ENCODE measurements at places on chromosomes 12 and 14. TPM values are rescaled to one million over a fixed set of nuclear protein-coding genes. Genes with fewer than 3 reads are reported as not detected.

DNA sequence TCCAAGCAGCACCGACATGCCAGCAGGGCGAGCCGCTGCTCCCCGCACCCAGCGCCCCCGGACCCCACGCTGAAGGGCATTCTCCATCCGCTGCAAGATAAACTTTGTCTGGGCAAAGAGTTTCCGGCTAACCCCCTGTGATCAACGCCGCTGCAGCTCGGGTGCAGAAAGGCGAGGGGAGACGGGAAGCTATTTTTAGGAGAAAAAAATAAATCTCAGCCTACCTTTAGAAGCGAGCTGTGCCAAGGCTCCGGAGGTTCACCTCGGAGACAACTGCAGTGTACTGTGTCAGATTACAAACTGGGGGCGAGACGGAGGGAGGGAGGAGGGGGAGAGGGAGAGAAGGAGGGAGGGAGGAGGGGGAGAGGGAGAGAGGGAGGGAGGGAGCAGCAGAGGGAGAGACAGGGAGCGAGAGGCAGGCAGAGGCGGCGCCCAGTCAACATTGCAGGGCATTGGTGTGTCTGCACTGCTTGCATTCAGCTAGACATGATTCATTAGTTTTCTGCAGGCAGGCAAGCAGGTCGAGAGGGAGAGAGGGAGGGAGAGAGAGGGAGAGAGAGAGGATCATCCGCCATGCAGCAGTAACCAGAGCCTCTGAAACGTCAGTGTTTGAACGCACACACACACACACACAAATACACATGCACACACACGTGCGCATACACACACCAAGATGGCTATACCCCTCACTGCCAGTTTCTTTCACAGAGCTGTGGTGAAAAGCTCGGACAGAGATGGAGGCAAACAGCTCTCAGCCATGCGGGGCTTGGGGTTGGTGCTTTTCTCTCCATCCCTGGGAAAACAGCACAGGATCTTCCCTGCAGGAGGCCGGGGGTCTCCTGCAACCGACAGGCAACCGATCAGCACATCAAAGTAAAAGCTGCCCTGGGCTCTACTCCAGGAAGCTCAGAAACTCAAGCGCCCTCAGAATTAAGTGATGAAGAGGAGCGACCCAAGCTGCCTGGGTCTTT lies at the start of gene RIMBP2:
TSS of gene RIMBP2 (minus strand) at position 302 of the 971 bp plus-strand sequence. CDS start 237,286 bp downstream, outside the sequence.
- no peak within 1 kb of the TSS for H3K27ac ChIP-seq
- H3K36me3 ChIP-seq, result no peaks in the 10 kb centered on the region
- H3K27me3 ChIP-seq, result peaks cover 4% of the 10 kb centered on the region

RAN gene
- total RNA-seq, result 1,363 TPM

DNA sequence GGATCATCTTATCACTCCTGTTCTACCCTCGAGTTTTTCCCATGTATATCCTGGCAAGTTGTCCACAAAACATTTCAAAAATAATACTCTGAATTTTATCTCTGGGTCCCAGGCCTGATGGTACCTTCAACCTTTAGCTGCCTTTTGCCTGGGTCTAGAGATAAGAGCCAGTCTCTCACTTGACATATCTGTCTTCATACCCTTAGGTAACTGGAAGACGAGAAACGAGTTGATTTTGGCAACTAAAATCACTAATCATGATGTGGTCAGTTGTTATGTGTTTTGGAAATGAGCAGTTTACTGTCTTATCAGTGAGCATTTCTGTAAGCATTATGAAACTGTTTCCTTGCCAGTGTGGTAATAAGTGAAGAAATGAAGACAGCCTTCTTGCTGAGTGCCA lies 6.3 kb downstream of the RNF10 start:
- H3K4me3 ChIP-seq, result no peak overlapping the region
- no peaks in the 10 kb centered on the region for H3K27me3 ChIP-seq
- peaks cover 18% of the 10 kb centered on the region for H3K36me3 ChIP-seq
- DNase-seq, result no peak
- H3K4me1 ChIP-seq, result peaks cover 58% of the 10 kb centered on the region

DNA sequence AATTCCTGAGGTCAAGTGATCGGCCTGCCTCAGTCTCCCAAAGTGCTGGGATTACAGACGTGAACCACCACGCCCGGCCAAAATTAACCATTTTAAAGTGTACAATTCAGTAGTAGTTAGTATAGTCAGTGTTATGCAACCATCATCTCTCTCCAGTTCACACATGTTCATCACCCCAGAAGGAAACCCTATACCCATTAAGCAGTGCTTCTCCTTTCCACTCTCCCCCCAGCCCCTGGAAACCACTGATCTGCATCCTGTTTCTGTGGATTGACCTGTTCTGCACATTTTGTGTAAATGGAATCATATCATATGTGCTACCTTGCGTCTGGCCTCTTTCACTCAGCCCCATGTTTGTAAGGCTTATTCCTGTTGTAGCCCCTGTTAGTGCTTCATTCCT lies 52.2 kb downstream of the PHETA1 start:
- H3K36me3 ChIP-seq, result no peaks in the 10 kb centered on the region
- no peak overlapping the region for H3K27ac ChIP-seq
- peaks cover 19% of the 10 kb centered on the region for H3K27me3 ChIP-seq
- peaks cover 13% of the 10 kb centered on the region for H3K4me1 ChIP-seq
- H3K4me3 ChIP-seq, result no peak overlapping the region

SMCO2 gene
- total RNA-seq, result not detected

ABCC9 gene
- 9.6 TPM for total RNA-seq

DNA sequence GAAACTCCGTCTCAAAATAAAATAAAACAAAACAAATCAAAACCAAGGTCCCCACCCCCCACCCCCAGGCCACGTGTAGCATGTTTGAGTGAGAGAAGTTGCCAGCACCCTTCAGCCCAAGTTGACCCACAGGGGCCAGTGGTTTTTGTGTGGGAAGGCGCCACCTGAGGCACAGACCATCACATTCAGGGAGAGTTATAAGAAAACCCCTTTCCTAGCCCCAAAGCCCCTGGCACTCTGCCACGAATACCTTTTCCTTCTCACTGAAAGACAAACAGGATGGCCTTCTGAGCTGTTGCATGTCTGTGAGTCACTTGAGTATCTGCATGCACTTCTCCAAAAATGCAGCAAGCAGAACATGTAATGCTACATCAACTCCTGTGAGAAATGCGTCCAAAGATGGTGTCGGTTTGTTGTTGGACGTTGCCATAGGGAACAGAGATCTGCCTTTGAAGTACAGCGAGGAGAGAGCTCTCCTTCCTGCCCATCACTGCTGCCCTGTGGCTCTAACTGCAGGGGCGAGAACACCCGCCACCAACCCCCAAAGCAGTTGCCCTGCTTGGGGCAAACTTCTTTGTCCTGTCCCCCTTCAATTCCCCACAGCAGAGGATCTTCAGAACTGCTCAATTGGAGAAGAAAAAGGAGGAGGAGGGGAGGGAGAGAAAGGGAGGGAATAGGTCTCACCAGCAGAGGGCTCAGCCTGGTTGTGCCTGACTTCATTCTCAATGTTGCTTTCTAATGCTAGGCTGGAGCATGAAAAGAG lies 2.7 kb upstream of the TRAF3 start:
- DNase-seq, result peak; percentile 70
- peak overlapping the region; percentile 38 for H3K4me3 ChIP-seq
- no peaks in the 10 kb centered on the region for H3K36me3 ChIP-seq
- peaks cover 34% of the 10 kb centered on the region for H3K4me1 ChIP-seq
- peak overlapping the region; percentile 96 for H3K27ac ChIP-seq
- H3K27me3 ChIP-seq, result peaks cover 11% of the 10 kb centered on the region

- no peak for DNase-seq
- no peaks in the 10 kb centered on the region for H3K27me3 ChIP-seq
- no peaks in the 10 kb centered on the region for H3K4me1 ChIP-seq
- H3K4me3 ChIP-seq, result no peak overlapping the region
Measured at GRCh38 chr12:87406926-87407325, 622.3 kb downstream of the C12orf50 start.

DNA sequence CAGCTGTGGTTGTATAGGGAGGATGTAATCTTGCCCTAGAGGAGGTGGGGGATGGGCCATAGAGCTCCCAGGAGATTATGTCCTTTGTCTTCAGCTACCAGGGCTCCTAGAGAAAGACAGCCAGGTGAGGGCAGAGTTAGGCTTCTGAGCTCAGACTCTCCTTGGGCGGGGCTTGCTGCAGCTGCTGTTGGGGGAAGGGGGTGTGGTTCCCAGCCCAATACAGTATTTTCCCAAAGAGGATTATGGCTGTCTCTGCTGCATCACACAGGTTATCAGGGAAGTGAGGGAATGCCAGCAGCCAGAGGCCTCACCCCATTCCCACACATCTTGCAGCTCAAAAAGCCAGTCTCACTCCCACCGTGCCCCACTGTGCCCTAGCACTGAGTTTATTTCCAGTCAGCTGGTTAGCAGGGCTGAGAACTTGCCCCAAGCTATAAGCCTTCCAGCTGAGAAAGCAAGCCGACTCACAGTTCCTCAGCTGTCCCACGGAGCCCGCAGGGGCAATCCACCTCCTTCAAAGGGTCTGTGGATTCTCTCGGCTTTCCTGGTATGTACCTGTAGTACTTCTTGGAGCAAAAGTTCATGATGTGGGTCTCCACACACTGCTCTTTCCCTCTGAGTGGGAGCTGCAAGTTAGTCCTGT lies 217.3 kb upstream of the CPNE8 start:
- no peak overlapping the region for H3K4me3 ChIP-seq
- no peak for DNase-seq
- peaks cover 8% of the 10 kb centered on the region for H3K36me3 ChIP-seq

Data from HFFc6 (cell line).